Gastroesophageal sphincter (tissue), 4 donors: ENCODE measurements at places on chromosomes 5 and 9.

DNA sequence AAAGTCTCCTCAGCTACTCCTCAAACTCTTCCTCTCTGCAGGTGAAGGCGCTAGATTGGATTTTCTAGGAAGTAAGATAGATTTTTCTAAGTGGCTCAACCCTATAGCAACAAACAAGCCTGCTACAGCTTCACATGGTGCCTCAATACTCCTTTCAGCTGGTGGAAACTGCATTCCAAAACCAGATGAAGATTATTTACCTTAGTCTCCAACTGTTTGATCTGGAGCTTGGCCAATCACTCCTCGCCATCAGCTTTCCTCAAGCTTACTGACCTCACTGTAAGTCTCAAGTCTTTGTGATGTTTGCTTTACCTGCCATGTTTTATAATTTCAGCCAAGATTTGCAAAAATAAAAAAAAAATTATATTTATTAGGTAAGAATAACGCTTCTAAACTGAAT, 622.4 kb downstream of the CHSY3 start:
- no peak for ATAC-seq

DNA sequence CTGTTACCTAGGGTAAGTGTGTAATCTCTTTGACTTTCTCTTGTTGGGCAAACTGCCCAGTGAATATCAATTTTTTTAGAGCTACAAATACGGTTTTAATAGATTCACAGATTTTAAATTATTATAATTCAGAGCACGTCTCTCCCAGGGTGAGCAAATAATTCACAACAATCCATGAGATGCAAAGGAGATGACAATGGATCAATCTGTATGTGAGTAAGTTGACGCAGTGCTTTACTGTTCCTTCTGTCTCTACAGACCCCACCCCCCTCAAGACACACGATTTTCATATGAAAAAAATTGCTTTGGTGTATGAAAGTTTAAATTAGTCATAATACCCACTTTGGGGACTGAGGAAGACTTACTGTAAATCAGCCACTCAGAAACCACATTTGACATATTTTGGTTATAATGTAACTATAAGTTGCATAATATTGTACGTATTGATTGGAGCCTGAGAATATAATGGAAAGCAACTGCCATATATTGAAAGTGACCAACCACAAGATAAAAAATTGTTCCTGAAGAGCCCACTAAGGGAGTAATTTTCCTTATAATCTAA, 201.7 kb downstream of the BNC2 start:
- no peak for ATAC-seq

DNA sequence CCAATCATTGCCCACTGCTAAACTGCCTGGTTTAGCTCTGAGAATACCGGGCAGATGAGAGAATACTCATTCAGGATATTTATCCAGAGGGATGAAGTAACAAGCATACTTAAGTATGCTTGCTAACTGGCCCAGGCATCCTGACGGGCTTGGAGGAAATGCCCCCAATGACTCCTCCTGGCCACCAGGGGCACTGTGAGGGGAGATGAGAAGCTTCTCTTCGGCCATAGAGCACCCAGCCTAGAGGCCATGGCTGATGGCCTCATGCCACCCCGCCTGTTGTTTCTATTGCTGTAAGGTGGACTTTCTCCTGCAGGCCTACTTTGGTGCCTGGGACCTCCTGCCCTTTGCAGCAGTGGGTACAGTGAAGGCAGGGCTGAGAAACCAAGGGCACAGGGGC, 134.5 kb upstream of the FSTL4 start:
- no peak for ATAC-seq

GRCh38 chr5:66960369-66961137, 236.0 kb downstream of the CD180 start:
- ATAC-seq: no peak
